A172 (cell line): ENCODE measurements at places on chromosomes 2 and 18. TPM values are rescaled to one million over a fixed set of nuclear protein-coding genes. Genes with fewer than 3 reads are reported as not detected.

Gene DIS3L2
- total RNA-seq: 16.9 and 19.2 TPM in 2 replicates

Gene ACOXL
- not detected in 2 replicates for total RNA-seq

Gene SPDYA
- 0.10 TPM in 1 of 2 replicates, not detected in the other for total RNA-seq

Gene UPP2
- not detected in 2 replicates for total RNA-seq

Gene ENOSF1
- total RNA-seq: 5.6 and 9.7 TPM in 2 replicates

Gene SLC4A5
- total RNA-seq: 0.07 TPM in 1 of 2 replicates, not detected in the other

Gene RNF152
- 0.84 and 0.95 TPM in 2 replicates for total RNA-seq

Gene PROC
- 2.7 and 2.8 TPM in 2 replicates for total RNA-seq
